NK-92 treated with Interleukin-12 subunit alpha and Interleukin-12 subunit beta, amount 100 ng/mL, for 24 hours (cell line): ENCODE measurements at places on chromosomes 6 and 20.

GRCh38 chr6:4687989-4688947, 87.9 kb upstream of the CDYL start:
- DNase-seq, result no peak

- DNase-seq, result no peak
Observed at GRCh38 chr6:148222376-148222775, 120.3 kb upstream of the SASH1 start.

- DNase-seq, result no peak
Observed at GRCh38 chr6:125954735-125955339, 1.7 kb upstream of the HINT3 start.

GRCh38 chr20:24489193-24489592, 19.8 kb downstream of the SYNDIG1 start:
- DNase-seq, result no peak

DNA sequence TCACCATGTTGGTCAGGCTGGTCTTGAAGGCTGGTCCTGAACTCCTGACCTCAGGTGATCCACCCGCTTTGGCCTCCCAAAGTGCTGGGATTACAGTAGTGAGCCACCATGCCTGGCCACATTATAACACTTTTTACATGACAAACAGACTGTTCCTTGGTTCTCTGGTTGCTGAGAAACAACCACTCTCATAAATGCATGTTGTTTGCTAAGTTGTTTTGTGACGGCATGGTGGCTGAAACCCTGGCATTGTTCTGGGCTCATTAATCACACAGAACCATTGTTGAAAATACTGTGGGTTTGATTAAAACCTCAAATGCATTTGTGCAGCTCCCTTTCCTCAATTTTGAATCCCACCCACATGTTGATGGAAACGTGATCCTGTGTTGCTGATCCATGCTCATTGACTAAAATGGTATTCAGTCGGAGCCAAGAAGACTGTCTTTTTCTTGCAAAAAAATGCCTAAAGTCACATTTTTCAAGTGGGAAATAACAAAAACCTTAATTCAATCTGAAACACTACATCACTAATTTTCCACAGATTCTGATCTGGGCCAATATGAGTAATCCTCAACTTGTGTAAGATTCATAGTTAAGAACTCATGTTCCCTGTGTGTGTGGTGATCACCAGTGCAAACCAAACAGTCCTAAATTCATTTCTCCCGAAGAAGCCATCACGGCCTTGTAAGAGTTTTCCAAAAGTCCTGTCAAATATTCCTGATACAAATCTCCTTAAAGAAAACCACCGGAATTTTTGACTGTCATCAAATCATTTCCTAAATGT, 132.8 kb downstream of the FNDC1 start:
- no peak for DNase-seq

DNA sequence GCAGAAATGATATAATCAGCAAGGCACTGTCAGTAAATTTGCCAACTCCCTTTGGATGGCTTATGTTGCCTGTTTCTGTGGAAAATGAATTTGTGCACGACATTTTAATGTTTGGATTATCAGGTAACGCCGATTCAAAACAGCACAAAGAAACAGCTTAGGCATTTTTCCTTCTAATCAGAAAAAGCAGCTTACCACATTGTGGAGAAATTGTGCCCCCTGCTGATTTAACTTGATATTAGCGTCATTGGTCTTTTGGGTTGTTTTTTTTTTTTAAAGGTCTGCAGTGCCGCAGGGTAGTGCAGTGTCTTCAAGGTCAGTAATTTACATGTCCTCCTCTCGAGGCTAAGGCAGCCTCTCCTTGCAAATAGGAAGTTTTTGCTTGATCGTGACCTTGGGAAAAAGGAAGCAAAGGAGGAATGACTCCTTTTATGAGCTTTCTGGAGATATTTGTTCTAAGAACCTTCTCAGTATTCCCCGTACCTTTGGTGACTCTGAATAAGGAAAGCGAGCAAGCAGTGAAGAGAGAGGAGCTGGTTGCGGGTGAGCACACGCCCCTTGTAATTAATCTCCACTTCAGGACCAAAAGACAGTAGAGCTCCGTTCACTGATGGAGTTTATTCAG, 79.1 kb downstream of the ELOVL4 start:
- DNase-seq, result no peak

DNA sequence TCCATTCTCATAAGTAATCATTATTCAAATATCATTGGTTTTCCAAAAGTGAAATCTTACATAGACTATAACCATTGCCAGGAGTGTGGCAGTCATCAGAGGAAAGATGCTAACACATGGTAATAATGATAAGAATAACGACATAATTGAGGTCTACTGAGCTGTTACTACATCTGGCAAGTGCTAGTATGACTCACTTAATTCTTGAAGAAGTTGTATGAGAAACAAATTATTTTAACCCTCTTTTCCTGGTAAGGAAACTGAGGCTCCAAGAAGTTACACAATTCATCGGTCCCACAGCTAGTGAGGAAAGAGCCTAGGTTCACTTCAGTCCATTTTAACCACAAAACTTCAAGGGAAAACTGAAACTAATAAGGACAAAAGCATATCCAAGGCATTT, 335.6 kb upstream of the BTBD3 start:
- DNase-seq, result no peak

- no peak for DNase-seq
Observed at GRCh38 chr6:88989215-88989614, 25.8 kb upstream of the RNGTT start.

- no peak for DNase-seq
Observed at GRCh38 chr6:147255948-147256674, 51.9 kb downstream of the STXBP5 start.

- no peak for DNase-seq
Observed at GRCh38 chr6:83707829-83708545, 914 bp downstream of the SNAP91 start.

DNA sequence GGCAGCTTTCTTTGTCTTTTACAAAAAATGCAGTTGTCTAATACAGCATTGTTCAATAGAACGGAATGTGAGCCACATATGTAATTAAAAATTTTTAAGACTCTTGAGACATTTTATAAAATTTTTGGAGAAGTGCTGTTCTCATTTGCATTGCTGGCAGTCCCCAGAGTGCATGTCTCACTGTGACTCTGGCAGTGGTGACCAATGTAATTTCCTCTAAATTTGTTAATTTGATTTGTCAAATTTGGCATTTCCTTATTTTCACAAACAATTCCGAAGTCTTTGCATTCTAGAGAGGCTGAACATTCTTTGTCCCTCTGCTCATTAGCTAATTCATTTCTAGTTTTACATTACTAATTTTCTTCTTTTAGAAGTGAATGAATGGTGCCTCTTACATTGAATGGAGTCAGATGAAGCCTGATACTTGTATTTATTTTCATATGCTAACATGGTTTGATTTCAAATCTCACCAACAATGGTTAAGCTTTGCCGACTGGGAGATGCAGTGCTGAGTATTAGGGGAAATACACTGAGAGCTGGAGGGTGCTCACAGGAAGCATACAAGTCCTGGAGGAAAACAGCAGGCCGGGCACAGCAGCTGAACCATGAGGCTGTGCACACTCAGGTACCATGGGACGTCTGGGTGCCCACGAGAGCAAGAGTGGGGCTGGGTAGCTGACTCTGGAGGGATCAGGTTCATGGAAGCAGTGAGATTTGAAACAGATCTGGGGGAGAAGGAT, 68.5 kb upstream of the ARMC2 start:
- no peak for DNase-seq

GRCh38 chr6:56022678-56023077, 147.3 kb upstream of the BMP5 start:
- DNase-seq, result no peak

DNA sequence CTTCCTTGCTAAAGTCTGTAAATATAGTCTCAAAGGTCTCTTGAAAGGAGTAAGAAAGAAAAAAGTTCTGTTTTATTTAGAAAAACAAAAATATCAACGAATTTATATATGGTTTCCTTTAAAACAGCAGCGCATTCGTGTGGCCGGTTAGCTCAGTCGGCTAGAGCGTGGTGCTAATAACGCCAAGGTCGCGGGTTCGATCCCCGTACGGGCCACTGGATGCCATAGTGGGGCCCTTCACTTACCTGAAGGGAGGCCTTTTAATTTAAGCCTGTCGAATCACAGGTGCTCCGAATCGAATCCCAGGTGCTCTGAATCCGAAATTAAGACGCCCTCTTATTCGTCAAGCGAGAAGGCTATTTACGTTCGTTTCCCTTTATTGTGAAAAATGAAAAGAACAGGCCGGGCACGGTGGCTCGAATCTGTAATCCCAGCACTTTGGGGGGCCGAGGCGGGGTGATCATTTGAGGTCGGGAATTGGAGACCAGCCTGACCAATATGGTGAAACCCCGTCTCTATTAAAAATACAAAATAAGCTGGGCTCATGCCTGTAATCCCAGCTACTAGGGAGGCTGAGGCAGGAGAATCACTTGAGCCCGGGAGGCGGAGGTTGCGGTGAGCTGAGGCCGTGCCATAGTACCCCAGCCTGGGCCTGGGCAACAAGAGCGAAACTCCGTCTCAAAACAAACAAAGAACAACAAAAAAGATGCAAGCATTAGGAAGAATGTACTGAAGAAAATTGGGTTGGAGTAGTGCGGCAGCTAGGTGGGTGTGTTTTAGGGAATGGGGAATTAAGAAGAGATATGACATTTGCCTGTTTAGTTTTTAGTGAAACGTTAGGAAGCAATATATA, 195.8 kb upstream of the ZNF184 start:
- DNase-seq, result no peak

GRCh38 chr6:106973018-106973835, 1.3 kb downstream of the CD24 start:
- no peak for DNase-seq

DNA sequence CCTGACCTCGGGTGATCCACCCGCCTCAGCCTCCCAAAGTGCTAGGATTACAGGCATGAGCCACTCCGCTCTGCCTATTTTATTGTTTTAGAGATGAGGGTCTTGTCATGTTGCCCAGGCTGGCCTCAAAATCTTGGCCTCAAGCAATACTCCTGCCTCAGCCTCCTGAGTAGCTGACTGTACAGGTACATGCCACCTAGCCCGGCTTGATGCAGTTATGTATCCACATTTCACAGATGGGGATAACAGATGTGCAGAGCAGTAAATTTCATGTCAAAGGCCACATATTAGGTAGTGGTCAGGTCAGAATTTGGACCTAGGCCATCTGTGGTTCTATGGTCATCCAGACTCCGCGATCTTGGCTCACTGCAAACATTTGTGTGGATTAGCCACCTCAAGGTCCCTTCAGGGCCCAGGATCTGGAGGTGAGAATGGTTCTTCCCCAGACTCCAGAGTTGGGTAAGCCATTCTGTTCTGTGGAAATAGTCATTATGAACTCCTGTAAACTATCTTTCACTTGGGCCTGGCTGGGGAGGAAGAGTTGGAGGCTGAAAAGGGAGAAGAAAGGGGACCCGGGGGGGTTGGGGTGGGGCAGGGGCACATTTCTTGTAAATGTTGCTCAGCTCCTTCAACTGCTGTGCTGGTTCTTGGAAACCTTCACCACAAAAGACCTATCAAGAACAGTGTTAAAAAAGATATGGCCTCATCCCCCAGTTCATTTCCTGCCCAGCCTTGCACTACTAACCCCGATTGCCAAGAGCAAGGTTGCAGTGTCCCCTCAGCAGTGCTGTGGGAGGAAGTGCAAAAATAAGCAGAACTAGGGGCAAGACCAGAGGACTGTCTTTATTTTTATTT, 13.0 kb downstream of the PIM1 start:
- DNase-seq, result peak; percentile 70

- no peak for DNase-seq
Observed at GRCh38 chr20:39016506-39016905, 54.4 kb downstream of the DHX35 start.

GRCh38 chr6:88843040-88843439, 120.4 kb downstream of the RNGTT start:
- no peak for DNase-seq

GRCh38 chr6:157177731-157178336, 145.5 kb downstream of the TMEM242 start:
- no peak for DNase-seq

DNA sequence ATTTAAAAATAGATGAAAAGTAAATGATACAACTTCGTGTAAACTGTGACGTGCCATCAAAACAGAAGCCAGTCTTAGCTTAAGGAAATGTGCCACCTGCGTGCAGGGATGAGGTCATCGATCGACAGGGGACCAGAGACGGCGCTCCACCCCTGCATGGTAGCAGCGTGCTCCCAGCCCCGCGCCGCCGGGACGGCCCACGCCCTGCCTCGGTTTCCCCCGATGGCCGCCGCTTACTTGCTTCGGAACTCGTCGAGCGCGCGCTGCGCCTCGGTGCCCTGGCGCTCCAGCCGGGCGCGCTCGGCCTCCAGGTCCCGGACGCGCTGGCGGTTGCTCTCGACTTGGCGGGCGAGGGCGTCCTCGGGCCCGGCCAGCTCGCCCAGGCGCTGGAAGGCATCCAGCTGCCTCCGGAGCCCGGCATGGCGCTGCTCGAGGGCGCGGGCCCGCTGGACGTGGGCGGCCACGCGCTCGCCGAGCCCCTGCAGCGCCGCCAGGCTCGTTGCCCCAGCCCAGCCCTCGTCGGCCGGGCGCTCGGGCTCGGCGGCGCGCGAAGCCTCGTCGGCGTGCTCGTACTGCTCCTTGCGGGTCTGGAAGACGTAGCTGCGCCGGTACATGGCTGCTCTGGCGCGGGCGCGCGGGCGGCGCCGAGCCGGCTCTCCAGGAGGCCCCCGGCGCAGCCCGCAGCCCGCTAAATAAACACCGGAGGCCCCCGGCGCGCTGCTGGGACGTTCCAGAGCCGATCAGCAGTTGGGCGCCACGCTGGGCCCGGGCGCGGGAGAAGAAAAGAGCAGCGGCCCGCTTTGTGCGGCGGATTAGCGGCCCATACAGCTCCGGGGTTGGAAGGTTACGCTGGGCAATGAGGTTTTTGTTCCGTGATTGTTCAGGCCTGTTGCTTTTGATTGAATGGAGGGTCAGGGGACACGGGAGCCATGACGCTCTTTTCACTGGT, at the start of gene BFSP1:
TSS of gene BFSP1 (minus strand) at position 664 of the 949 bp plus-strand sequence. CDS start at position 614, 50 bp downstream.
- DNase-seq, result no peak

- DNase-seq, result peak; percentile 75
Observed at GRCh38 chr6:26157251-26158075, 70.2 kb downstream of the HFE start.

DNA sequence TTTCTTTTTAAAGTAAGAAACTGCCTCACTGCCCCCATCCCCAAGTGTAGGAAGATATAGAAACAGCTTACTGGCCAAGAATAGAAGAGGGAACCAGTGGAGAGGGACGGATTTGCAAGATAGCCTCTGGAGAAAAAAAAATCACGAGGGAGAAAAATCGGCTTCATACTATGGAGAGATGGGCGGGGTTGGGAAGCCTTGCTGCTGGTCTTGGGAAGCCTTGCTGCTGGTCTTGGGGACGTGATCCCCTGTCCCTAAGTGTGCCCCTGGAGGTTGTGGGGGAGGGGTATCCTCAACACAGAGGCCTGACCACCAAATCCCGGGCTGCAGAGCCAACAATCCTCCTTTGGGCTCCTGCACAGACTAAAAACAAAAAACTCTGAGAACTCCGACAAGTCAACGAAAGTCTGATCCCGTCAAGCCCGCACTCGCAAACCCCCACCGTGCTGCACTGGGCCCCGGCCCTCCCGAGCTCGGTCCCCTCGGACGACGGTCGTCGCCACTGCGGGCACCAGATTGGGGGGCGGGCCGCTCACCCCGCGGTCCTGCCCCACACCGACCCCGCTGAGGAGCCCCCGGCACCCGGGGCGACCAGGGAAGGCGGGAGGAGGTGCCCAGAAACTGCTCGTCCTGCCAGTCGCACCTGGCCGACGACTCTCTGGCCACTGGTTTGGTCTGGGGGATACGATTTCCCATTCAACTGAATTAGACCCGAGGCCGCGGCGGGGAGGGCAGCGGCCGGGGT, 750 bp downstream of the MAP7 start:
- no peak for DNase-seq

GRCh38 chr20:62984666-62985443, 21.9 kb downstream of the BHLHE23 start:
- no peak for DNase-seq

GRCh38 chr6:6837541-6838080, 249.1 kb downstream of the LY86 start:
- no peak for DNase-seq

- DNase-seq, result no peak
Observed at GRCh38 chr6:39508515-39508914, 186.0 kb upstream of the KCNK16 start.
